ENCODE measurements at places on chromosomes 2 and 18.

DNA sequence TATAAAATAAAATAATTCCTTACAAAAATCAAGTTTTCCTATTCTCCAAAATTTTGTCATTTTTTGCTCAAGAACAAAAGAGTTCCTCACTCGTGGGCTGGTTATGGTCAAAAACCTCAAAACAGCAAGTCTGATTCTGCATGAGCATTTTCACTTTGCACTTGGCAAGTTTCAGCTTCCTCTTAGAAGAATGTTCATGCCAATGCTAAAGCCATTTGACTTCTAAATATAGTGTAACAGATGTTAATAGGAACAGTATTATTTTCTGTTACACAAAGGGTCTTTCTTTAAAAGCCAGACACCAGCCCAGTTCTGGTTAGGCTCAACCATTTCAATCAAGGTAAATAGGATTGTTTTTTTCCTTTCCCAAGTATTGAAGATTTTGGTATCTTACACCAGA is 261.3 kb upstream of the CCDC68 start:
- no peak for DNase-seq

GRCh38 chr2:190947711-190948251 is 66.2 kb downstream of the STAT1 start:
- DNase-seq = peak; percentile 16

- DNase-seq = no peak
Measured at GRCh38 chr18:33210575-33211189, 229.8 kb downstream of the CCDC178 start.

- DNase-seq = no peak
Measured at GRCh38 chr2:30688956-30689401, 118.3 kb downstream of the CAPN13 start.

GRCh38 chr18:9025091-9025838 is 77.2 kb upstream of the NDUFV2 start:
- DNase-seq = no peak

All from CD4-positive, alpha-beta T cell treated with Interleukin-15 for 4 hours (primary cell).